NCI-H510A treated with DMSO at 0.1 percent for 48 hours (cell line): ENCODE measurements at places on chromosomes 3 and 15.
A peak's percentile ranks its signal among the peaks of the same experiment; 100 is the strongest.

DNA sequence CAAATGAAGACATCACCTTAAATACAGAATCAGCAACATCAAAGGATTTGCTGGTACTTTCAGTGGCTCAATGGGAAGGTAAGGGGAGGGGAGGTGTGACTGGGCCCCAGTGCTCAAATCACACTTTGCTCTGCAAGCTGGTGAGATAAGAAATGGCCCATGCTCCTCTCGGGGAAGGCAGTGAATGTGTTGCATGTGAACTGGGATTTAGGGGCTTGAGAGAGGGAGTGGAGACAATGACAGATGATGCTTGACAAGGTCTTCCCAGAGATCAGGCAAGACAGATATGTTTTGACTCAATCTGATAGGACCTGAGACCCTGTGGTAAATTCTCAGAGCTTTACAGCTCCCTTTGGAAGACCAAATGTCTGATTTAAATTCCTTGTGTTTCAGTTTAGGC, 233.0 kb upstream of the PROK2 start:
- no peak for DNase-seq

- peak; percentile 55 for DNase-seq
Observed at GRCh38 chr3:56783644-56784447, 17.9 kb downstream of the ARHGEF3 start.

- DNase-seq, result no peak
Observed at GRCh38 chr15:87877114-87877810, 379.3 kb downstream of the NTRK3 start.

DNA sequence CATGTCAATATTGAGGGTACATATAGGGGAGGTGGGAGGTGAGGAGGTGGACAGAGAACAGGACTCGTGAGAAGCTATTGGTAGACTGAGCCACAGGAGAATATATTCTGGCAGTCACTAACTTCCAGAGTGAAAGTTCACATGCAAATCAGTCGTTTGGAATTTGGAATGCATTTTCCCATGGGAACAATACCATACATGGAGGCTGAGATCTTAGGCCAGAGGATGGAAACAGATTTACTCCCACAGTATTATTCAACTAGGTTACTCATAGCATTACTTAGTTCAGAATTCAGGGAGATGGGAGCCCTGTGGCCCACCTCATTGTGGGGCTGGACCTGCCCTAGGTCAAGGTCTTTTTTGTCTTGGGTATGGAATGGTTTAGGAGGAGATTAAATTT, 36.4 kb upstream of the ABHD2 start:
- DNase-seq, result no peak

GRCh38 chr3:5466717-5467116, 279.2 kb downstream of the EDEM1 start:
- DNase-seq, result no peak

DNA sequence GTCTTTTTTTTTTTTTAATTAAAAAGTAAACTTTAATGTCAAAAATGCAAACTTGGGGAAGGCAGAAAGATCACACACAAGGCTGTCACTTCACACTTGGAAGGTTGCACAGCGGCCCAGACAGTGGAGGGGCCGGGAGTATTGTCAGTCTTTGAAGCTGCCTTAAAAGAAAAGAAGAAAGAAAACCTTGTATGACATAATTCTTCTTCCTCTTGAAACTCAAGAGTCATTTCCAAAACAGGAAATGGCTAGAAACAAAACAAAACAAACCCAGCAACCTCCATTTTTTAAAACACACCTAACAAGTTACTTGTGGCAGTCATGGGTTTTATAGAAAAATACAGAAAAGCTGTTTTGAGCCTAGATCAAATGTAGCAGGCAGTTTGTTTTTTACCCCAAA, 68.1 kb upstream of the MAGI1 start:
- DNase-seq, result no peak

- peak; percentile 52 for DNase-seq
Observed at GRCh38 chr3:112519424-112520001, 20.2 kb upstream of the BTLA start.

DNA sequence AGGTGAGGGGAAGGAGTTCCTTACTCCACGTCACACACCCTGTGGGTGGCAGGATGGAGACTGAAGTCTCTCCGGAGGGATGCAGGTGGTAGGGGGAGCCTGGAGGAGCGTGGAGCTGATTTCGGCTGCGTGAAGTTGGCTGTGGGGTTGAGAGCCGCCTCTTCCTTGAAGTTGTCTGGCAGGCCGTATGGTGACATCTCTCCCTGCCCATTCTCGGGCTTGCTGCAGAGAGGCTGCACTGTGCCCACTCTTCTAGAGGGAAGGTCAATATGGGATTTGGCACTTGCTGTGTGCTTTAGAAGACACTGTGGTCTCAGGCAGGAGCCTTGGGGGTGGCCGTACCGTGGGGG, 13.4 kb upstream of the FBLN2 start:
- no peak for DNase-seq

DNA sequence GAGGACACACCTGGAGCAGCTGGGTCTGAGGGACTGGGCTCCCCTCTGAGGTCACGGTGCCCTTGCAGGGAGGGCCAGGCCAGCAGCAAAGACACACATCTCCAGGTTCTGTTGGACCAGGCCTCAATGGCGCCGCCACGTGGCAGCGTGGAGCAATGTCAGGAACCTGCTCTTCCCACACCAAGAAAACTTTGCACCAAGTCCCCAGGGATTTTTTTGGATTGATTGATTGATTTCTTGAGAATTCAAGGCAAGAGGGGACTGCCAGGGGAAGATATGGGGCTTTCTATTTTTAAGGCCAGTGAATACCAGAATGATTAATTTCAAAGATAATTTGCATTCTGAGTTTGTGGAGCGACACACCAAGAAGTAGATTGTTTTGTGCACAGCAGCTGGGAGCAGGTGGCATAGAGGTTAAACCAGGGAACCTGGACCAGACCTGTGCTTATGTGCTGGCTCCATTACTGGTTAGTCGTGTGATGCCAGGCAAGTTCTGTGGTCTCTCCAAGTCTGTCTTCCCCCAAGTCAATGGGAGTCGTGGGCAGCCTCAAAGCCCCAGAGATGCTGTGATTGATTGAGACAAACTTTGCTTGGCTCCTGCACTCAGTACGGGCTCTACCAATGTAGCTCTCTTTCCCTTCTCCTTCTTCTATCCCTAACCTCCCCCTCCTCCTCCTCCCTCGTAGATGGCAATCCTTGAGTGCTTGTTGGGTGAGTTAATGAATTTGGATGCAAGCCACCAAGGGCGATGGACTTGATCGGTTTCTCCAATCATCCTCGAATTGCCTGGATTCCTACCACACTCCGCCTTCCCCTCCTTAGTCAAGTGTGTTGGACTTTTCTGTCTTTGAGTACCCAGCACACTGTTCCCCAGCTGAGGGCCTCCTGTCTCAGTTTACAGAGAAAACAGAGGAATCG, 96.2 kb upstream of the TRPM1 start:
- DNase-seq, result peak; percentile 5

DNA sequence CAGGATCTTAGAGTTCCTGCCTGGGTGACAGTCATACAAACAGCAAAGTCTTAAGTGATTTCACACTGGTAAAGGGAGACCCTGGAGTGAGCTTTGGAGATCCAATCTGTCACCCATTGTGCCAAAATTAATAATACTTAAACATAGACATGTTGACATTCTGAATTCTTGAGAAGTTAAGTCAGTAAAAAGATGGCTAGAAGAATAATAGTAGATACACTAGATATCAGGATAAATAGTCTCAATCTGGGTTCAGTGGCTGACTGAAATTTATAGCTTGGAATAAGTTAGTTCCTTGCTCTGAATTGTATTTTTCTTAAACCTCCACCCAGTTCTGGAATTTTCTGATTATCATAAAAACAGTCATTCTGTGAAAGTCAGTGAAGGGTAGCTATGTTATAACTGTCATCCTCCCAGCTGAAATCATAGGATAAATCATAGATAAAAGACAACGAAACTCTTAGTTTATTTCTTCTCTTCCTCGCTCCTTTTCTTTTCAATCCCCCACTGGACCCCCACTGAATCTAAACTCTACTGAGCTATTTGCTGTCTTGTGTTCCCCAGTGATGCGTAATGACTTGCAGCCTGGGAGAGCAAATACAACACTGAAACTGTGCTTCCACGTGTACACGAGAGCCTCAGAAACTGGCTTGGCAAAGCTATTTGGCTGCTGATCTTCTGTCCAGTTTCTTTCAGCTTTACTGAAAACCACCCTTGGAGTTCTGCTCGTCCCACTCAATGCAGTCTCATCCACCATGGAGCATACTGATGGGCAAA, 175.4 kb upstream of the TP63 start:
- DNase-seq, result no peak

- peak; percentile 94 for DNase-seq
Observed at GRCh38 chr15:27796405-27797320, 302.5 kb downstream of the OCA2 start.

- DNase-seq, result no peak
Observed at GRCh38 chr3:103367481-103367880, 932.7 kb downstream of the ZPLD1 start.

GRCh38 chr15:97979140-97979520, 18.6 kb downstream of the ARRDC4 start:
- DNase-seq, result no peak

GRCh38 chr15:62785881-62786828, 256.4 kb upstream of the TPM1 start:
- DNase-seq, result no peak

GRCh38 chr15:72764656-72765055, 18.9 kb downstream of the ADPGK start:
- DNase-seq, result no peak

DNA sequence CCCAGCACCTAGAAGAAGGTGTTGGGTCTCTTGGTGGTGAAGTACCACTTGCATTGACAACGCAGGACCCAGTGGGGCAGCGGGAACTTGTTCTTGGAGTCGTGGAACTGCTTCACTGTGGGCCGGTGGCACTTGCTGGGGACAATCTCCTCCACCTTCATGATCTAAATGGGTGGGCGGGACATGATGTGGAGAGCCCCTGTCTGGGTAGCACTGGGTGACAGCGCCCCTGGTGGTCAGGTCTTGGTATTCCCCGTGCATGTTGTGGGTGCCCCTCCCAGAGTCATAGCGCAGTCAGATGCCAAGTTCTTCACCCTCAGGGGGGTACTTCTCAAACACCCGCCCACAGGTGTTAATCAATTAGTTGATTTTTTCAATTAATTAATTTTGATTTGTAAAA, 60.2 kb downstream of the AGBL1 start:
- DNase-seq, result no peak

GRCh38 chr3:195823999-195824398, 12.3 kb upstream of the MUC4 start:
- DNase-seq, result no peak

- DNase-seq, result no peak
Observed at GRCh38 chr3:192422997-192423342, 304.4 kb downstream of the FGF12 start.

DNA sequence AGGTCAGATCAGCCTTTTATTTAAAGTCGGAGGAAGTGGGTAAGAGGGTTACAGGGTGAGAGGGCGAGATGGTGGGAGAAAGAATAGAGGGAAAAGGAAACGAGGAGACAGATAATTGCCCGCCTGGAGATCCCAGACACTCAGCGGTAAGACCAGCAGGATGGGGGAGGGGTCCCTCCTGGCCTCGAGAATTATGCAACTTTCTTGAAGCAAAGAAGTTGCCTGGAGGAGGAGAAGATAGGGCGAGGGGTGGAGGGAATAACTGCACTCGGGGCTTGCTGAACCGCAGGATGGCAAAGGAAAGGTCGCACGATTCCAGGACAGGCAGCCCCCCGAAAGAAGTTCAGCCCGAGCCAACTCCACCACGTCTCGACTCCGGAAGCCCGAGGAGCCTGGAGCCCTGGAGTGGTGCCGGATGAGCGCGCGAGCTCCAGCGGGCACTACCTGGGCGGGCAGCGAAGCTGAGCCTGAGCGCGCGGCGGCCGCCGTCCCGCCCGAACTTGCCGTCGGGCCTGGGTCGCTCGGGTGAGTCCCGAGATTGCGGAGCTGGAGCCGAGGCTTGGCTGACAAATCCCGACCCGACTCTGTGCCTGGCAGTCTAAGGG, 402 bp downstream of the WWTR1 start:
- DNase-seq, result no peak

GRCh38 chr15:77738441-77739302, 106.0 kb upstream of the LINGO1 start:
- peak; percentile 42 for DNase-seq

GRCh38 chr15:40339621-40339945, 1.2 kb downstream of the CCDC9B start:
- DNase-seq, result no peak

- no peak for DNase-seq
Observed at GRCh38 chr3:49198611-49199230, 27.3 kb downstream of the KLHDC8B start.

GRCh38 chr3:32237670-32238452, 619 bp upstream of the CMTM8 start:
- no peak for DNase-seq

DNA sequence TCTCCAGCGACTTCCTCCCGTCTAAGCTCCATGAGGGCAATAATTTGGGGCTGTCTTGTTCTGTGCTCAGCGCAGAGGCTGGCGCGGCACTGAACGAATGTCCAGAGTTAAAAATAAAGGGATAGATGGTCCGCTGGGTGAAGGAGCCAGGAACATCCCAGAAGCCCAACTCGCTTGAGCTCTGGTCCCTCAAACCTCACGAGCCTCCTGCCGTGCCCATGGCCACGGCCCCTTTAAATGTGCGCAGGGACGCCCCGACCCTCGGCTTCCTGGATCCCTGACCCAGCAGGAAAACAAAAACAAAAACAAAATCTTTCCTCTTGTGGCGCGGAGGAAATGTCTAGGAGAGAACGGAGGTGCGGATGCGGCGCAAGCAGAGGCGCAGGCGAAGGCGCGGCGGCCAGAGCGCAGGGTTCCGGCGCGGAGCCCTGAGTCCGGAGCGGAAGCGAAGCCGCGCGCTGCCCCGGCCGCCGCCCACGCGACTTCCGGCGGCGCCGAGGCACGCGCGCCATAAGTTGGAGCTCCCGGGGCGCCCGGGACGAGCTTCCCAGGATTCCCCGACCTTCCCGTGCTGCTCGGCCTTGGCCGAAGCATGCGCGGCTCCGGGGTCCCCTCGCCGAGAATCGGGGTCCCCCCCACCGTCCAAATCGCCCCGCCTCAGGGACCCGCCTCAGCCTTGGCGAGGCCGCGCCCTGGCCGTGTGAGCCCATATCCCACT, 52.9 kb upstream of the WNT7A start:
- DNase-seq, result no peak

GRCh38 chr3:87120236-87120635, 106.9 kb upstream of the CHMP2B start:
- no peak for DNase-seq

DNA sequence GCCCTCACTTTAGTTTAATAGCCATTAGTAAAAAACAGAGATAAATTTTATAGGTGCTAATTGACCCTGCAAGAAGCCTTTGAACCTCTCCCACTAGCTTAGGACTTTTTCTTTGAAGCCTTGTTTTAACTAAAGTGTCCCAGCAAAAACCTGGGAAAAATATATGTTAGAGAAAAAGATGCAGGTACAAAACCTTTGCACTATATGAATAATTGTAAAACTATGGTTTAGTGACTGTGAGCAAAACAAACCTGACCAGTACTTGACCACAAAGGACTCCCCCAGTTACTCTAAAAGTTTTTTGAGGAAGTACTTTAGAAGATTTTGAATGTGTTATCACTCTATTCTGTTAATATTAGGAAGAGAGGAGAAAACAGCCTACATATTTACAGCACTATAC, 123.3 kb upstream of the TP63 start:
- no peak for DNase-seq
